Stimulated activated CD4-positive, alpha-beta T cell treated with anti-CD3 and anti-CD28 coated beads, Interleukin-12 subunit alpha, Interleukin-12 subunit beta, amount 100 ng/mL, for 24 hours (primary cell): ENCODE measurements at places on chromosomes 2 and 18.

- DNase-seq = no peak
Measured at GRCh38 chr2:137976274-137976673, 12.0 kb downstream of the HNMT start.

GRCh38 chr2:10225291-10226037 lies 77.2 kb upstream of the HPCAL1 start:
- DNase-seq = no peak

GRCh38 chr2:10447895-10448575 lies at the start of gene ODC1:
Gene ODC1, minus strand, starts transcription at chr2:10448327. Its CDS starts 3,295 bp downstream, at chr2:10445032.
- DNase-seq = peak; percentile 96

DNA sequence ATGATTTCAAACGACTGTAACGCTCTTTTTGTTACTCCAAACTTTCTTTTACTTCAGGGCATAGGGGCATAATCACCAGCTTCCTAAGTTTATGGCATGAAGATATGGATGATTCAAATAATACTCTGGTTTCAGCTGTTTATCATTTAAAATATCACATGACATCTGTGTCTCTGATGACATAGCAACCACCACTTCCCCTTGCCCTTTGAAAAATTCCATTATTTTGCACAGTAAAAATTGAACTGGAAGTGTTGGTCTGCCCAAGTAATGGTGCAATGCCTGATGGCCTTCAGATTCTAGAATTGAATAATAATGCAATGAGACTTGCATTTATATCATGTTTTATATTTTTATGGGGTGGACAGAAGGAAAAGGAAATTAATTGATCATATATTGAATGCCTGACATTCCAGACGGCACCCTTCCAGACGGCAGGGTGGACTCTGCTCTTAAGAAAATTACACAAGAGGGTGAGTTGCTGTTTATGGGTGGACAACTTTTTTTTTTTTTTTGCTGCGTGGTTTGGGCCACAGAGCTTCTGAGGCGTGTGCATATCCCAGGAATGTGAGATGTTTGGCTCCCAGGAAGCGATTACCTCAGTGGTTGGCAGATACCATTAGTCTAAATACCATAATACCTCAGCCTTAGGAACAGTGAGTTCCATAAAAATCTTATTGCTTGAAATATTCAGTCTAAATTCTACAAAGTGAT lies 101.7 kb upstream of the ZNF521 start:
- DNase-seq = no peak

GRCh38 chr18:43789234-43790000 lies 512.1 kb upstream of the SYT4 start:
- no peak for DNase-seq

DNA sequence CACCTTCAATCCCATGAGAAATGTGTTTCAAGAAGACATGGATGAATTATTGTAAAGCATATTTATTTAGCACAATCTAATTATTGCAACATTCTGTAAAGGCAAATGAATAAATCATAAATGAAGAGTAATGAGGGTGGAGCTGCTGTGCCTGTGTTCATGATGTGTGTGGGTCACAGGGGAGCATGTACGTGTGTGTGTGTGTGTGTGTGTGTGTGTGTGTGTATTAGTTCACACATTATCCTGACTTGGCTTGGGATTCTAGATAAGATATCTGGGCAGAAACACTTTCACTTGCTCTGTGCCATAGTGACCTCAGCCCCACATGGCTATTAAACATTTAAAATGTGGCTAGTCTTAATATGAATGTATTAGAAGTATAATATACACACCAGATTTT lies 361.8 kb downstream of the ALK start:
- no peak for DNase-seq

- DNase-seq = no peak
Measured at GRCh38 chr2:78681386-78681785, 344.1 kb upstream of the REG3G start.

GRCh38 chr18:57930476-57930875 lies 113.5 kb upstream of the NEDD4L start:
- no peak for DNase-seq

DNA sequence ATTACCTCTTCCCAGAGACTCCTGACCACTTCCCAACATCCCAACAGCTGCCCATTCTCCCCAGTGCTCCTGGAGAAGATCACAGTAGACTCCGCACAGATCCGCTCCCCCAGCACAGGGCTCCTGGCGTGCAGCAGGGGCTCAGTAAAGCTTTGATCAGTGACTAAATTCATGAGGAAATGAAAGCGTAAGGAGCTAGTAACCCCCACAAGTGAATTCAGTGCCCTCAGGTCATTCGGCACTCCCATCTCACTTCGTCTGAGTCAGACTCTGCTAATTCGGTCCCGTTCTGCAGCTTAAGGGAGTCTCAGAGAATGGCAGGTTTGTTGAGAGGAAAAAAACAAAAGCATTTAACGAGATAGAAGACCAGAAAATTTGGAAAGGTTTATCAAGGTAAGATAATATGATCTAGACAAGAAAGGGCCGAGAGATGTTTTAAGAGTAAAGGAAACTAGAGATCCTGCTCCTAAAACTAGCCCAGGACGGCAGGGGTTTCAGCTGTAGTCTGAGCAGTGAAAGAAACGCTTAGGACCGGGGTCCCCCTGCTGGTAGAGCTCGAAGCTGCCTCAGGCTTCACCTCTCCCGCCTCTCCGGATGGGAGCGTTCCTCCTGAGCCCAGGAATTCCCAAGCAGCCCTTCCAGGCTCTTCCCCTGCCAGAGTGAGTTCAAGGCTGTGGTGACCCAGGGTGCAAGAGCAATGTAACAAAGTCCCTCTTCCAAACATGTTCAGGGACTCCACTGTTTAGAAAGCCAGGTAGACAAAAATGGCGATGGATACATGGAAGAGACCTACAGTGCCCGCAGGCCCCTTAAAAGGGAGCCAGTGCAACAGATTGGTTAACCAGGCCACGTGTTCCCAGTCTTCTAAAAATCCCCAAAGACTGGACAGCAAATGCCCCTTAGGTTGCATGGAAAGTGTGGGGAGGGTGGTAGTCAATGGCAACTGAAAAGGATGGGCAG lies 127.3 kb downstream of the DNER start:
- DNase-seq = peak; percentile 14

GRCh38 chr2:3302751-3303582 lies 74.7 kb downstream of the EIPR1 start:
- no peak for DNase-seq

- DNase-seq = no peak
Measured at GRCh38 chr2:85309699-85310321, 18.0 kb downstream of the TGOLN2 start.

- DNase-seq = no peak
Measured at GRCh38 chr2:73933194-73933593, 6.5 kb downstream of the DGUOK start.

DNA sequence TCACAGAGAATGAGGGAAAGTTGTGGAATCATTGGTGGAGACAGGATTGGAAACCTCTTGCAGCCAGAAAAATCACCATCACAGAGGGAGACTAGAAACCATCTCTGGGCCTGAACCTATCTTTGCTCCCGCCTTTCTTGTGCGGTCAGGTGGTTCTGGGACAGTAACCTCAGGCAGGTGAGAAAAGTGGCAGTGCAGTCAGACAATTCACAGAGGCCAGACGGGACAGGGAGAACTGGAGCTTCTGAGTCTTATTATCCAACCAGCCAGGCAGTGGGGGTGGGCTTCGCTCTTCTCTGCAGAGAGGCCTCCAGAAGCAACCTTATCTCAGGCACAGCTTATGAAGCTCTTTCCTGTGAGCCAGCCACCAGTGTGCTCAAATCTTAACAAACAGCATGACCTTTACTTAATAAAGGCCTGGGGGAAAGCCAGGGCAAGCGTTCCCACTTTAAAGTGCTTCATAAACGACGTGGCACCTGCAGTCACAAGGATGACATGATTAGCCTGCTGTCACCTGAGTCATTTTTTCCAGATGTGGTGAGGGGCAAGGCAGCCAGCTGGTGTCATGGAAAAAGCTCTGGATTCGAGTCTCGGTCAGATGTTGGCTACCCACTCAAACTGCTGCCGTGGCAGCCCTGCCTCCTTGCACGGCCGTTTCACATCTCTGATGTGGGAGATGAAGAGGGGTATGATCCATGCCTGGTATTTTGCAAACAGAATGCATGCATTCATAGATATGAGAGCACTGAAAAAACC lies 109.7 kb downstream of the B3GNT2 start:
- peak; percentile 57 for DNase-seq

- no peak for DNase-seq
Measured at GRCh38 chr2:44744961-44745892, 196.3 kb upstream of the SIX3 start.

DNA sequence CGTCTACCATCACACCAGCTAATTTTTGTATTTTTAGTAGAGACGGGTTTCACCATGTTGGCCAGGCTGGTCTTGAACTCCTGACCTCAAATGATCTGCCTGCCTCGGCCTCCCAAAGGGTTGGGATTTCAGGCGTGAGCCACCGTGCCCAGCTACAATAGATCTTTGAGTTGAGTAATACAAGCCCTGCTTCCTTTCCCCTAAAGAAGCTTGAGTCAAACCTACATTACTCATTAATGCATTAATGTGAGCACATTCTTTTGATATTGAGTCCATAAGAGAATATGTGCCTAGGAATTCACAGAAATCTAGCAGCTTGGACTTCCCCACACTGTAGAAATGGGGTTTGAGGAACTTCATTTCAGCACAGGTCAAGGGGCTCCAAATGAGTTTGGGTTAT lies 39.6 kb downstream of the PSMG2 start:
- DNase-seq = no peak

DNA sequence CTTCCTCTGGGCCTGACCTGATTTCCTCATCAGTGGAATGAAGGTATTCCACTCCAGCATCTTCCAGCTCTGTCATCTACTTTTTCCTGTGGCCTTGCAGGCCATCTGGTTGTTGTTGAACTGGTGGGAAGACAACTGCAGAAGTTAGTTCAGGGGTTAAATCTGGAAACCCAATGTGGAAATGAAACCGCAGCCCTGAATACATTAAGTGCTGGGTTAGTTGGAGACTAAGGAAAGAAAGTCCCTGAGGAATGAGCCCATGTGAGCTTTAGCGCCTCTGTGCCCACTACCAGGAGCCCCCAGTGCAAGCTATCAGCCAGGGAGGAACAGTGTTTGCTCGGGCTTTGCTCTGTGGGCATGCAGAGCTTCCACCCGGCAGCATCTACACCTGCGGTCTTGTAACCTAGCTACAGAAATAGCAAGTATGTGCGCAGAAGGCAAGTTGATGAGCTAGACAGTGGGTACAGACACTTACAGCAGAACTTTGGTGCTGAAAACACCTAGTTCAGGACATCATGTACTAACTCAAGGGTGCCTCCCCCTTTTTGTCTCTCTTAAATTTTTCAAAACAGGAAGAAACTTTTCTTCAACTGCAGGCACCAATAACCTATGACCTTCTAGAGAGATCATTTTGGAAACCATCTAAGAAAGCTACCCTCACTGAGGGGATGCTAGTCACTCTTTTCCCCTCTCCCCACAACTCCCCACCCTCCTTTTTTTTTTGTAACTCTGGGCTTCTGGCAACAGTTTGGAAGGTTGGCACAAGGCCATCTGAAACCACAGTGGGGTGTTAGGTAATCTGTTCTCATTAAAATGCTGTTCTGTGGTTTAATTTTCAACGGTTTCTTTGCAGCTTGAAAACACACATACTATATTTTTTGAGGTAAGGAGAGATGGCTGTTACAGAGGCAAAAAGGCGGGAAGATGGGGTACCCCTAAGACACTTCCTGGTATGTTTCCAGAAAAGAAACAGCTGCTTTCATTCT lies 18.3 kb upstream of the CXCR4 start:
- DNase-seq = no peak

DNA sequence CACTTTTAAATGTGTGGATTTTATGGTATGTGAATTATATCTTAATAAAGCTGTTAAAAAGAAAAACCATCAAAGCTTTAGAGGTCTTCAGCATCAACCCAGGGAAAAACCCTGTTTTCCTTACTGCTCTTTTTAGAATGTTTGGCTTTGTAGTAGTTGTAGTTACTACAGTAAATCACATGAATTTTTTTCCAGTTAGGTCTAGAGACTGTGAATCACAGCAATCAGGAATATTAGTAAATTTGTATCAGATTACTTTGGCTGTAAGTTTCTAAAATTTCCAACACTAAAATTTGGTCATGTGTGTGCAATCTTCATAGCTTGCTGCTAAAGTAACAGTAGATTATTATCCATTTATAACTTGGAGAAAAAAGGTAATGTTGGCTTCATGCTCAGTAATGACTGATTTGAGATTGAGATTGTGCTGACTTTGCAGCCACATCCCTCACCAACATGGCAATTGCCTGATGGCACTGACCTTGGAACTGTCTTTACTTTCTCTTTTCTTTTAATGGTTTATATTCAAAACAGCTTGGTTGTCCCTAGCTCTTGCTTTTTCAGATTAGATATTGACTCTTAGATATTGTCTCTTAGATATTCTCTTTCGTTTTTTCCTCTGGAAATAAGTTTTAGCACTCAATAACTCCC lies 41.1 kb downstream of the LCLAT1 start:
- no peak for DNase-seq

- DNase-seq = no peak
Measured at GRCh38 chr2:64192125-64192479, 47.9 kb upstream of the PELI1 start.

- no peak for DNase-seq
Measured at GRCh38 chr2:127044165-127044718, 62.7 kb downstream of the BIN1 start.

DNA sequence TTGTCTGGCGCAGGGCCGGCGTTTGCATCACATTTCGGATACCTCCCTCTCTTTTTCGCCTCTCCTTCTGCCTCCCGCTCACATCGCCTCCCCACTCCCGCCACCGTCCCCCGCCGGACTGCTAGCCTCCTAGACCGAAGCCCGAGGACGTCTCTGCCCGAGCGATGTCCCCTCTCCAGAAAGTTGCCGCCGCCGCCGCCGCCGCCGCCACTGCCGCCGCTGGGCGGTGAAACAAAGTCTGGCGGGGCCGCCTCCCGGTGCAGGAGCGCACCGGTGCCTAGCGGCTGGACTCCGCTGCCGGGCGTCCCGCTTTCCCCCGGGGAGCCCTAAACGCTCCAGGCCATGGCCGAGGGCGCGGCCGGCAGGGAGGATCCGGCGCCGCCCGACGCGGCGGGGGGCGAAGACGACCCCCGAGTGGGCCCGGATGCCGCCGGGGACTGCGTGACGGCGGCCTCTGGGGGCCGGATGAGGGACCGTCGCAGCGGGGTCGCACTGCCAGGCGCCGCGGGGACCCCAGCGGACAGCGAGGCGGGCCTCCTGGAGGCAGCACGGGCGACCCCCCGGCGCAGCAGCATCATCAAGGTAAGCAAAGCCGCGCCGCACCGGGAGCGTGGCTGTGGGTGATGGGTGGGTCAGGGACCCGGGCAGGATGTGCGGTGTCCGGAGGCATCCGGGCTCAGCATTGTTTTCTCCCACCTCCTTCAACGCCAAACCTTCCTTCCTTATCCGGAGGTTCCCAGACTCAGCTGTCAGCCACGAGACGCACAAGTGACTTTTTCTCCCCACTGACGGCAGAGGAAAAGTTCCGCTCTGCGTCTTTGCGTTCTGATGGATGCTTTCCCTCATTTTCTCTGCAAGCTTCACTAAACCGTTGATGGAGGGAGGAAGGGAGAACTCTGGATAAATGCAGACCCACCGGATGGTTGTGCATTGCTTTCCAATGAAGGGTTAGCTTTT lies 643 bp downstream of the PLCL1 start:
- peak; percentile 11 for DNase-seq

GRCh38 chr2:12107939-12108338 lies 361.5 kb downstream of the LPIN1 start:
- DNase-seq = no peak

GRCh38 chr18:40751186-40751585 lies 1203.8 kb upstream of the PIK3C3 start:
- no peak for DNase-seq

- no peak for DNase-seq
Measured at GRCh38 chr18:45250479-45250878, 364.8 kb upstream of the SLC14A2 start.

GRCh38 chr2:230866756-230867523 lies 2.2 kb downstream of the ITM2C start:
- DNase-seq = no peak

GRCh38 chr2:112924360-112924759 lies 13.4 kb downstream of the IL37 start:
- DNase-seq = no peak
